ENCODE measurements at places on chromosomes 2 and 18. TPM values are rescaled to one million over a fixed set of nuclear protein-coding genes. Genes with fewer than 3 reads are reported as not detected.

RNF125 gene
- 29.2 TPM for total RNA-seq

DHX57 gene
- 32.9 TPM for total RNA-seq

MMADHC gene
- total RNA-seq: 147 TPM

DTNA gene
- total RNA-seq: 25.1 TPM

CDH19 gene
- not detected for total RNA-seq

DCDC2C gene
- total RNA-seq: not detected

RAB6D gene
- total RNA-seq: not detected

NAT8 gene
- not detected for total RNA-seq

KIF5C gene
- total RNA-seq: 46.5 TPM

FSHR gene
- not detected for total RNA-seq

ANKRD23 gene
- total RNA-seq: 4.0 TPM

SIX3 gene
- not detected for total RNA-seq

SATB2 gene
- total RNA-seq: 5.7 TPM

ANO7 gene
- total RNA-seq: 5.1 TPM

DNA sequence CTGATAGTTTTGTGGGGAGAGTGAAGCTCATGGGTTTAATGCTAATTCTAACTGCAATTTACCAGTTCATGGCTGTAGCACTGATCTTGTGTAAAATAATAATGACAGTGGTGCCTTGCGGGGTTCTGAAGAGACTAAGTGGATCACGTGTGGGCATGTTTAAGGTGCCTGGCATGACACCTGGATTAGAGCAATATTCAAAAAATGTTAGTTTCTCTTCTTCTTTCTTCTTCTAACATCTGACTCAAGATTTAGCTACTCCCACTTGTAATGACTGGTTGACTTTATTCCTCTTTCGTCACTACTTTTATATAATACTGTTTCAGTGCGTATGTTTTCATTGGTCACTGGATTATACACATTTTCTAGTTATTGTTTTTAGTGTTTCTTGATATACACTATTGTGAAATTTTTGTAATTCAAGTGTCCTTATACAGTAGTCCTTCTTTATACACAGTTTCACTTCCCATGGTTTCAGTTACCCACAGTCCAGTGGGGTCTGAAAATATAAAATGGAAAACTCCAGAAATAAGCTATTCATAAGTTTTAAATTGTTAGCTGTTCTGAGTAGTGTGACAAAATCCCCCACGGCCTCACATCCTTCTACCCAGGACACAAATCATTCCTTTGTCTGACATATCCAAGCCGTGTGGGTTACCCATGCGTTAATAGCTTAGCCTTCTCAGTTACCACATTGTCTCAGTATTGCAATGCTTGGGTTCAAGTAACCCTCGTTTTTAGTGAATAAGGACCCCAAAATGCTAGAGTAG is 662.2 kb upstream of the CNTNAP5 start:
- no peak for DNase-seq

DNA sequence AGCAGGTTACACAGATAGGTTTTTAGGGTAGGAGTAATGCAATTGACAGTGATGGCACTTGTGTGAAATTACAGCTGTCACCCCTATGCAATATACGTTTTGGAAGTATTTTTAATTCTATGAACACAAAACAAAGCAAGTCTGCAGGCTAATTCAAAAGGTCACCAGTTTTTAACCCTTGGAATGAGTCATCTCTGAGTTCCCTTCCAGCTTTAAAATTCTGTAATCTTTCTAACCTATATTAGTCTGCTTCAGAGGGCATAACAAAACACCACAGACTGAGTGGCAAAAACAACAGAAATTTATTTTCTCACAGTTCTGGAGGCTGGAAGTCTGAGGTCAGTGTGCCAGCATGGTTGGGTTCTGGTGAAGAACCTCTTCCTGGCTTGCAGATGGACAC is 596.9 kb upstream of the HNMT start:
- no peak for DNase-seq

DNA sequence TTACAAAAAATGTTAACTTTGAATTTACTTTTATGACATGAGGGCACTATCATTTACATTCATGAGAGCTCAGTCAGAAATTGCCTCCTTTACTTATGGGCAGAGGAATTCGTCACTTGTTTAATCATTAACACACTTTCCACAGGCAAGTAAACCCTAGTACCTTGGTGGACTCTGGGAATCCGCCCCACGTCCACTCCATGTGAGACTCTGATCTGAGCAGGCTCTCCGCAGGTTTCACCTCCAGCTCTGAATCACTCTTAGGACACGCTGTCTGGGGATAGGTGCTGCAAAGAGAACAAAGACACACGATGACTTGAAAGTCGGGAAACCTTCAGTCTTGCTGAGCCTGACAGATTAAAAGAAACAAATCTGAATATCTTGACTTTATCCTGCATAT is 73.6 kb downstream of the LPIN2 start:
- no peak for DNase-seq

GRCh38 chr2:202762556-202762955 is 109.0 kb downstream of the ICA1L start:
- no peak for DNase-seq

GRCh38 chr2:139946690-139947089 is 1166.5 kb upstream of the NXPH2 start:
- DNase-seq: peak; percentile 47

- DNase-seq: no peak
These were observed 236.0 kb downstream of the BCL2 start for GRCh38 chr18:63083555-63083954.

- no peak for DNase-seq
These were observed 90.6 kb downstream of the TWIST2 start for GRCh38 chr2:238938401-238939055.

- peak; percentile 41 for DNase-seq
These were observed 51.9 kb downstream of the SETBP1 start for GRCh38 chr18:44732599-44732998.

GRCh38 chr2:71336802-71337201 is 5.2 kb downstream of the ZNF638 start:
- no peak for DNase-seq

GRCh38 chr2:65228263-65228750 is 676 bp downstream of the ACTR2 start:
- DNase-seq: peak; percentile 48

DNA sequence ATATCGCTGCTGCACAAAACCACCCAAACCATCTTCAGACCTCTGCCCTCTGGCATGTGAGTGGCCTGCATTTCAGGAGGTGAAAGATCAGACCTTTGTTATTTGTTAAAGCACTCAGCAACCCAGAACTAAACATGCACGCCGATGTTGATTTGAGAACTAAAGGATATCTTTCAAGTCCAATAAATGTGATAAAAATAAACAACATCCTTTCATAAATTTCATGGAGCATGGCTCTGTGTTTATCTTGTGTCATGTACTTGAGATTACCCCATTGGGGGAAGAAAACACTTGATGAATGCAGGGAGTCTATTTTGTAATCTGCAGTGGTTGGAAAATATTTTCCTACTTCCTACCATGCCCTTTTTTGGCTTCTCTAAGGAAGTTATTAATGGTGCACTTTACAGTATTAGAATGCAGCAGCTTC is 70.8 kb upstream of the GATA6 start:
- DNase-seq: no peak

GRCh38 chr2:223877721-223878410 is 40.5 kb upstream of the AP1S3 start:
- no peak for DNase-seq

DNA sequence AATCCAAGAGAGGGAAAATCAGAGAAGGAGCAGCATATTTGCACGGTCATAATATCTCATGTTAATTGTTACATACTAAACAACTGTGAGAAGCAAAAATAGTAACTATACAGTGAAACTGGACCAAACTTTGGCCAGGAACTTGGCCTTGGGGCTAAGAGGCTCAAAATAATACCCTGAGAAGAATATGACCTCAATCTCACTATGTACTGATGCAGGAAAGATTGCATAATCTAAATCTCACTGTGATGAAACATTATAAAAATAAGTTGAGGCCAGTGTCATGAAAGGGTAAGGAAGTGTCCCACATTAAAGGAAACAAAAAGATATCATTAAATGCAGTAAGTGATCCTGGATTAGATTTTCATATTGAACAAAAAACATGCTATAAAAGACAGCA is 36.5 kb downstream of the ZRANB3 start:
- no peak for DNase-seq

- DNase-seq: no peak
These were observed 27.7 kb upstream of the PUM2 start for GRCh38 chr2:20378341-20378740.

DNA sequence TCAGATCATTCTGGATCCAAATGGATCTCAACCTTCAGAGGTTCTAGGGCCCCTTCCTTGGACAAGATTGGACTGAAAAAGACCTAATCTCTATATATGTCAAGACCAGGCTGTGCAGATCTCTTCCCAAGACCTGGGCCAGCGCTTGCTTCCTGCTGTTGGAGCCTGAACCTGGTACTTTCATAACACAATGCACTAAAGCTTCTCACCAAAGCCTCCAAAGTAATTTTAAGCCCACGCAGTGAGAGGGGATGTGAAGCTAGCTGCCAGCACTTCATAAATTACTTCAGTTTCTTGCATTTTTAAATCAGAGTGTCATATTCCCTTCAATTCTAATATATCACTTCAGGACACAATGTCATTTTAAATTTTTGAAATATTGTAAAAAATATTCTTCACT is 50.7 kb downstream of the LRRC30 start:
- DNase-seq: no peak

DNA sequence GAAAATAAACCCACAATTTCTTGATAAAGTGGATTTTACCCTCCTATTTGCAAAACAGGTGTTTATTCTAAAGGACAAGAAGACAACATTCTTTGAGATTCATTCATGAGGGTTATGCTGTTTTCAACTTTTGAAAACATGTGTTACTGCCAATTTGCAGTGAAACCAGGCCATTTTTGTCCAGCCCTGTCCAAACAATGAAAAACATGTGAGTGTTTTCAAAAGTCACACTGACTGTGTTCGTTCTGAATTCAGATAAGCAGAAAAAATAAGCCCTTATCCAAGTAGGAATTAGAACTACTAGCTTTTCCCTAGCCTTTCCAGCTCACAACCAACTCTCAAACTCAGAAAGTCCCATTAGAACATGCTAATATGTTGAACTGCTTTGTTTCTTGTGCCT is 148.1 kb upstream of the PID1 start:
- no peak for DNase-seq

- no peak for DNase-seq
These were observed 427.7 kb downstream of the METTL4 start for GRCh38 chr18:2143636-2144035.

DNA sequence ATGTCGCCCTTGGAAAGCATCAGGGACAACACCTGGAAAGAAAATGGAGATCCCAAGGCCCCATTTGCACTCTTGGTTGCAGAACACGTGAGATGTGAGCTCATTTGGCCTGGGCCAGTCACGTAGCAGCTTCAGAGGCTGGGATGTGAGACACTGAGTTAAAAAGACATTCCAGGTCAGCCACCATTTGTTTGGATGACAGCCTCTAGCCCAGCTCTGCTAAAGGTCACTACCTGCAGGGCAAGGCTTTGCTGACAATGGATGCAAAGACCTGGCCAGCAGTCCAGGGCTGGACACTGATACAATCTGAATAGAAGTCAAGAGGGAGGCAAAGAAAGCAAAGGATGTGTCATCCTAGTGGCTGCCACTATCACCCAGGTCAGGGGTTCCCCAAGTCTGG is 83.9 kb upstream of the LRPPRC start:
- DNase-seq: no peak

GRCh38 chr2:73516033-73516432 is 126.2 kb downstream of the NAT8 start:
- no peak for DNase-seq

DNA sequence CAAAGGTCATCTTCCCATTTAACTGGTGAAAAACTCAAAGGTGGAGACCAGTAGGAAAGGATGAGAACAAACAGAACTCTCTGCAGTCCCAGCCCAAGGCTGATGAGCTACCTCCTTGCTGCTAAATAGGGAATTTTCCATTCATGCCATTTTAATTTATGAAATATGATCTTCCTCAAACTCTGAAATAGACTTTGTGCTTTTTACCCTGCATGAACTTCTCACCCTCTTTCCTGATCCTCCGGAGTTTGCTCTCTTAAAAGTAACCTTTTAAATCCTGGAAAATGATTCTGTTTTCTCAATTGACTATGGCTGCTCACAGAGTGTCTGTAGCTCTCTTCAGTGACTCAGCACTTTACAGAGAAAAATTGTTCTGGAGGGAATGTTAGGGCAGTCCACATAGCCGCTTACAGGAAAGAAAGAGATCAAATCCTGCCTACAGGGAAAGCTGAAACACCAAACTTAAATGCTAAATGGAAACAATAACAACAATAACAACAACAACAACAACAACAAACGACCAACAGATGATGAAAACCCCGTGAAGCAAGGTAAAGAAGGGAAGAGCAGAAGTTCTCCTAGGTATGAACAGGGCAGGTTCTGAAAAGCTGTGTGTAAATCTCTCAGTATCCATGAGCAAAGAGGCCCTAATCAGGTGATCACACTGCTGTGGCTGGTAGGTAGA is 79.8 kb upstream of the SESTD1 start:
- no peak for DNase-seq

- no peak for DNase-seq
These were observed 129.3 kb downstream of the NCKAP5 start for GRCh38 chr2:133438848-133439564.

DNA sequence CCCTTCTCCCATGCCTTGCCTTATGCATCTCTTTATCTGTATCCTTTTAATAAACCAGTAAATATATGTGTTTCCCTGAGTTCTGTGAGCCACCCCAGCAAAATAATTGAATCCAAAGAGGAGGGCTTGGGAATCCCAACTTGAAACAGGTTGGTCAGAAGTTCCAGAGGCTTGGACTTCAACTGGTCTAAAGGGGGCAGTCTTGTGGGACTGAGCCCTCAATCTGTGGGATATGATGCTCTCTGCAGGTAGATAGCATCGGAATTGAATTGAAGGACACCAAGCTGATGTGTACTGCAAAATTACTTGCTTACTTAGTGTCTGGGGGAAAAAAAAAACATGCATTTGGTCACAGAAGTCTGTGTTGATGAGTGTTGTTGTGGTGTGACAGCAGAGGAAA is 1033.5 kb upstream of the TMEFF2 start:
- peak; percentile 37 for DNase-seq

DNA sequence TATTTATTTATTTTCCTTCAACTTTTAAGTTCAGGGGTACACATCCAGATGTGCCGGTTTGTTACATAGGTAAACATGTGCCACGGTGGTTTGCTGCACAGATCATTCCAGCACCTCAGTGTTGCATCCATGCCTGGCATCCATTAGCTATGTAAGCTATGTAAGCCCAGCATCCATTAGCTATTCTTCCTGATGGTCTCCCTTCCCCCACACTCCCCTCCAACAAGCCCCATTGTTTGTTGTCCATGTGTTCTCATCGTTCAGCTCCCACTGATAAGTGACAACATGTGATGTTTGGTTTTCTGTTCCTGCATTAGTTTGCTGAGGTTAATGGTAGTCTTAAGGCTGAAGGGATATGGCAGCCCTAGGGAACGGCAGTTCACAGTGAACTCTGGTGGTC is 203.4 kb downstream of the CTNNA2 start:
- peak; percentile 18 for DNase-seq
